ENCODE measurements at places on chromosomes 2 and 18.

DNA sequence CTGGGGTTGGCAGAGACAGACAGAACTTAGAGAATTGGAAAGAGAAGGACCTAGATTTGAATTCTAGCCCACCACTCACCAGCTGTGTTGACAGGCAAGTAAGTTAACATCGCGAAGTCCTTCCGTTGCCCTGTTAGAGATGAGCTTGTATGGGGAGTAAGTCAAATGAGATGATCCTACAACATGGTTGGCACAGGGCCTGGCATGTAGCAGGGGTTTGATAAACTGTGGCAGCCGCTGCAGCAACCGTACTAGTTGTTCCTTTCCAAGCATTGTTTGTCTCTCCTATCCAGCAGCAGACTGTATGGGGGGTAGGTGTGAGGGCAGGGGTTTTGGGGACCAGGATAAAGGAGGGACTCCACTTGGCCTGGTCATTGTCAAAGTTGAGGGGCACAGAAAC lies 16.0 kb downstream of the TET3 start:
- no peak for DNase-seq

DNA sequence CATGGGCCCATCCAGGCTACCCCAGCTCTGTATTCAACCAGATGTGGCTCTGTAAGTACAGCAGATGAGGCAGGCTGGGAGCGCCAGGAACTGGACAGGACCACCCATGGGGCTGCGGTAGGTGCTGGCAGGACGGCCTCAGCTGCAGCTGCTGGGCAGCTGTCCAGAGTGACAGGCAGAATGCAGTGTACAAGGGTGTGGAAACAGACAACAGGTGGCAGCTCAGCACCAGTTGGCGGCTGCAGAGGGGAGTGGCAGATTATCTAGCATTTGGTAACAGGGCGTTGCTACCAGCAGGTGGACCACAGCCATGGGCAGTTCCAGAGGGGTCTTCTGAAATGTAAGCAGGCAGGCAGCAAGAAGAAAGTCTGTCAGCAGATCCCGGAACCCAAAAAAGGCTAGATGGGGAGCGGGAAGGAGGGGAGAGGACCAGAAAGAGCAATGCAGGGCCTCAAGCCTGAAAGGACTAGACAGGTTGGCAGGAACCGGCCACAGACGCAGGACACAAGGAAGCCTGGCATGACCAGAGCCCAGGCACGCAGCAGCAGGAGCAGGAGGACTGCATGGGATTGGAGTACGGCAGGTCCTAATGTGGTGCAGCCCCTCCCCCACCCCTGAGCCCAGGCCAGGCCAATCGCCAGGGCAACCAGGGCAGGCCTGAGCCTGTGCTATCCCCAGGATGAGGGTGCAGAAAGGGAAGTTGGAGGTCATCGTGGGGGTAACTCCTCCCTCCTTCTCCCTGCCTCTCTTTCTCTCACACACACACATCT lies 24.7 kb downstream of the PKDCC start:
- no peak for DNase-seq

DNA sequence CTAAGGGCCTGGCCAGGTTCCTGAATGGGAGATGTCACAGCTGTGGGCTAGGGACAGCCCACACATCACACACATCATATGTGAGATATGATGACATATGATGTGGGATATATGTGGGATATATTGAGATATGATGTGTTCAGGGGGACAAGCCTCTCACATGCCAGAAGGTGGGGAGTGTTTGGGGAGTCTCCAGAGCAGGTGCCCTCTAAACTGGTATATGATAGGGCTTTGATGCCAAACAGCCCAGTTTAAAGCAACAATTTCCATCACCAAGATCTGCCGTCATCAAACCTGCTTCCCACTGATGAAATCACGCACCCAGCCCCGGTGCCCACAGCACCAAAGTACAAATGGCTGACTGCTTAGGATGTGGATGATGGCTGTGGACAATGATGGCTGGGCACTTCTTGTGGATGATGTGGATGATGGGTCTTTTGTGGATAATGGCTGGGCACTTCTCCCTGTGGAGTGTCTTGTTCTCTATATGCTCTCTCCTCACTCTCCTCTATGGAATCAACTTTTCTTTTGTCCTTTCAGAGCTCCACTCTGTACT lies 50.9 kb downstream of the FBLN7 start:
- no peak for DNase-seq

DNA sequence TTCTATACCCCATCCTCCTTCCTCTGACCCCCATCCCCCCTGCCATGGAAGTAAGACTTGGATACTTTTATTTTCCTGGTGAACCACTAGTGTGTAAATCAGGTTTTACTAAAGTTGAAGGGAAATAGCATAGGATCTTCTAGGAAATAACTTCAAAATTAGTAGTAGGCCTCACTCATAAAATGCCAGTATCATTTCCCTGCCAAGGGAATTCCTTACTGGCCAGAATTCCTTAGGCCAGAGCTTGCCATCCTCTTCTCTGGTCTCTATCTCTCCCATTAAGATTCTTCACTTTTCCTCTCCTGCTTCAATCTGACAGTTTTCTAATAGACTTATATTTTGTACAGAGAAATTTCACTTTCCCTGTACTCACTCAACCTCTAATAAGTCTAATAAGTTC lies 322.8 kb upstream of the TANK start:
- no peak for DNase-seq

GRCh38 chr18:34609986-34610648 lies 100.0 kb upstream of the DTNA start:
- DNase-seq = peak; percentile 41

GRCh38 chr2:18750672-18751554 lies 161.5 kb upstream of the NT5C1B start:
- DNase-seq = peak; percentile 69

GRCh38 chr2:45843136-45843535 lies 191.7 kb downstream of the PRKCE start:
- no peak for DNase-seq

DNA sequence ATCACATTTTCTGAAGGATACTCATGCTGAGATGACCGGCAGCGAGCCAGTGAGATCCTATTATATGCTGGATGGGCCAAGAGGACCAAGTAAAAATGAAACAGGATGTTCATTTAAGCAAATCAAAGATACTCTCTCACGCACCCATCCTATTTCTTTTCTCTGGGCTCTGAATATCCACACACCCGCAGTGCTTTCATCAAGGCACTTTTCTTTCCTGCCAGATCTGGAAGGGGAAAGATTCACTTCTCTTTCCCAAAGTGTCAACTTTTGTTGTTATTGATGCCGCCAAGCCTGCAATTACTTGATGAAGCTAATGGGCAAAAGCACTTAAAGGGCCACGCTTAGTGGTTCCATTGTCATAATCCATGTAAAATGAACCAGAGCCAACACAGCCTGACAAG lies 191.9 kb upstream of the CHAC2 start:
- DNase-seq = no peak

DNA sequence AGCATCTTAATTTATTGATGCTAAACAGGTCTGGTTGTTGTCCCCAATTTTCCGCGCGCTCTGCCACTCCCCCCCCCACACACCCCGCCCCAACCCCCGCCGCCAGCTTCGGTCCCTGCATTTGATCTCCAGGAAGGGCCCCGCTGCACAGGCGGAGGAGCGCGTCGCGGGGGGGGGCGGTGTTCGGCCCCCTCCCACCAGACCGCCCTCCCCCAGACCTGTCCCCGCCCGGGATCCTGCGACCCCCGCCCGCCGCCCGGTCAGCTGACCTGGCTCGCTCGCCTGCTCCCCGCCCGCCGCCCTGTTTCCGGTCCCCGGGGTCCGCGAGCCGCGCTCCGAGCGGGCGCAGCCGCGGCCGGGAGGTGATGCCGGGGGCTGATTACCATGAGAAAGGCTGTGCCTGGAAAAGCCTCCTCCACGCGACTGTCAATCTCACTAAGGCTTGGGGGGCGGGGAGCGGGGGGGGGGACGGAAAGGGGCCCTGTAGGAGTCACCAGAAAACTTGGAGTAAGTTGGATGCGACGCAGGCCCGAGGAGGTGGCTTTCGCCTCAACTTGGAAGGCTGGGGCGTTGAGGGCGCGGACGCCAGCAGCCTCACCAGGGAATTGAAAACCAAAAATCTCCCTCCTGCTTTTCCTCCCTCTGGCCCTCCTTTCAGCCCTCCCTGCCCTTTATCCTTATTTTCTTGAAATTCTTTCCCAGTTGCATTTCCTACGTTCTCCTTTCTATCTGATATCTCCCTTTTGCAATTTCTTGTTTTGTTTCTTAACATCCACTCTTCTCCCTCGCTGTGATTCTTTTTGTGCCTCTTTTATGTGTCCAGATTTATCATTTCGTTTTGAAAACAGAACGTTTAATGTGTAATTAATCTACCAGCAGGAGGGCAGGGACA lies 4.4 kb upstream of the ZEB2 start:
- DNase-seq = no peak

DNA sequence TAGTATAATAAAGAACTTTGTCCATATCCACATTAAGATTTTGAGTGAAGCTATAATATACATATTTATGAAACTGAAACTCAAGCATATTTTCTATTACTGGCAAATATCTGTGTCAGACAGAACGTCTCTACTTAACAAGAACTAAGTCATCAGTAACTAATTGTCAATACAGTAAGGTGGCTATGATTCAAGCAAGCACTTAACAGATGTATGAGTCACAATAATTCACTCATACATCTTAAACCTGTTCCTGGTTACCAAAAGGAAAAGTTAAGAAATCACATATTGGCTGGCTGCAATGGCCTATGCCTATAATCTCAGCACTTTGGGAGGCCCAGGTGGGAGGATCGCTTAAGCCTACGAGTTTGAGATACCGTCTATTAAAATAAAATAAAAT lies 96.0 kb downstream of the SOS1 start:
- DNase-seq = peak; percentile 43

DNA sequence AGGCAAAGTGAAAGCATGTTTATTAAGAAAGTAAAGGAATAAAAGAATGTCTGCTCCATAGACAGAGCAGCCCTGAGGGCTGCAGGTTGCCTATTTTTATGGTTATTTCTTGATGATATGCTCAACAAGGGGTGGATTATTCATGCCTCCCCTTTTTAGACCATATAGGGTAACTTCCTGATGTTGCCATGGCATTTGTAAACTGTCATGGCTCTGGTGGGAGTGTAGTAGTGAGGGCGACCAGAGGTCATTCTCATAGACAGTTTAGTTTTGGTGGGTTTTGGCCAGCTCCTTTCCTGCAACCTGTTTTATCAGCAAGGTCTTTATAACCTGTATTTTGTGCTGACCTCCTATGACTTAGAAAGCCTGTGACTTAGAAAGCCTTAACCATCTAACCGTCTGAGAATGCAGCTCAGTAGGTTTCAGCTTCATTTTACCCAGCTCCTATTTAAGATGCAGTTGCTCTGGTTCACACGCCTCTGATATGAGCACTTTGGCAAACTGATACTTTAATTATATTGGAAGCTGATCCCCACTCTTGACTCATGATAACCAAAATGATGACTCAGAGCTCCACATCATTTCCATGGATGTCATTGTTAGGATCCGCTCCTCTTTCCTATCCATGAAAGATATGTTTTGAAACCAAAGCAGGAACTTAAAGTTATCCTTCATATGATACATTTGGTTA lies 14.5 kb upstream of the ERMN start:
- DNase-seq = no peak

- DNase-seq = no peak
These were observed 390.6 kb downstream of the TNS1 start for GRCh38 chr2:217612211-217612610.

GRCh38 chr2:225411452-225411851 lies 11.9 kb downstream of the NYAP2 start:
- DNase-seq = no peak

DNA sequence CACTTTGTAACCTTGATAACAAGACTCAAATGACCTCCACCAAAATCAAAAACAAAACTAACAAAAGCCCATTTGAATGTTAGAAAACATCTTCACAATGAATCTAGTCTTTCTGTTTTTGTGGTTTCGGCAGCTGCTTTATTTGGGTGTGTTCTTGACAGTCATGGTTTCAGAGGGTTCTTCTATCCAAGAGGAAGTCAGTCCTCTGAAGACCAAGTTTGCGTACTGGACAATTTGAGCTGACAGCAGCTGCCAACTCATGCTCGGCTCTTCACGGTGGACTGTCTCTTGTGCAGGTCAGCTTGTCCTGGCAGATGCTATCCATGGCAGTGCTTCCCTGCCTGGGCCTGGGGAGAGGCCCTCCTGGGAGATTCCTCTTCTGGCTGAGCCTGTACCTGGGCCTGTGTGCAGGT lies 91.0 kb downstream of the TMEM17 start:
- no peak for DNase-seq

- peak; percentile 3 for DNase-seq
These were observed 47.8 kb upstream of the GALNT13 start for GRCh38 chr2:153823880-153824279.

DNA sequence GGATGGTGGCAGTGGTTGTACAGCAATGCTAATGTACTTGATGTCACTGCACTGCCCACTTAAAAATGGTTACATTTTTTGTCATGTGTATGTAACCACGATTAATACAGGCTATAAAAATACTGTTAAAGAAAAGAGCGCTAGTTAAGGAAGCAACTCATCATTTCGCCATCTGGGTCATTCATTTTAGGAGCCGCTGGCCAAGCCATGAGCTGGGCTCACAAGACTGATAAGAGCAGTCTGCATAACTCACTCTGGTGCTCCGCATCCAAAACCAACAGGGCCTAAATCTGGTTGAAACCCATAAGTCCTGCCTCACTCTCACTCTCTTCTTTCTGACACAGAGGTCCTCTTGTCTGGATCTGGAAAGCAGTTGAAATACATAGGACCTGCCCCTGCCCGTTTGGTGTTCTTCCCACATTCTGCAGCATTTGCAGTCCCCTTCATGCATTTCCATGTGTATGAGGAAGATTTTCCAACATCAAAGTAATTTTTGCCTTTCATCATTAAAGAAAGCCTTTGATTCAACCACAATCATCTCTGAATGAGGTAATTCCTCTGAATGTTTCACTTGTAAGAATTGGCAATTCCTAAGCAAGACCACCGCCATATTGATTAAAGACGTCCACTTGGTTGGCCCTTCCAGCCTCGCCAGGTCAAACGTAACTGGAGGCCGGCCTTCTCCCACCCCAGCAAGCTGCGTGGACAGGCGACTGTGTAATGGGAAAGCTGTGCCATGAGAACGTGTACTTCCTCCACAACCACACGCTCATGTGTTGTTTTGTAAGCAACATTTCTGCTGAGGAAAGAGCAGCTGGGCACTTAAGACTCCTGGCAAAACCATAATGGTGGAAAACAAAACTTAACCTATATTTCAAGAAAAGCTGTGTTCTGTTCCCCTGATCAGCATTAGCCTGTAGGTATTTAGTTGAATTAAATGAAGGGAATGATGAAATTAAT lies 112.2 kb downstream of the VAPA start:
- no peak for DNase-seq

DNA sequence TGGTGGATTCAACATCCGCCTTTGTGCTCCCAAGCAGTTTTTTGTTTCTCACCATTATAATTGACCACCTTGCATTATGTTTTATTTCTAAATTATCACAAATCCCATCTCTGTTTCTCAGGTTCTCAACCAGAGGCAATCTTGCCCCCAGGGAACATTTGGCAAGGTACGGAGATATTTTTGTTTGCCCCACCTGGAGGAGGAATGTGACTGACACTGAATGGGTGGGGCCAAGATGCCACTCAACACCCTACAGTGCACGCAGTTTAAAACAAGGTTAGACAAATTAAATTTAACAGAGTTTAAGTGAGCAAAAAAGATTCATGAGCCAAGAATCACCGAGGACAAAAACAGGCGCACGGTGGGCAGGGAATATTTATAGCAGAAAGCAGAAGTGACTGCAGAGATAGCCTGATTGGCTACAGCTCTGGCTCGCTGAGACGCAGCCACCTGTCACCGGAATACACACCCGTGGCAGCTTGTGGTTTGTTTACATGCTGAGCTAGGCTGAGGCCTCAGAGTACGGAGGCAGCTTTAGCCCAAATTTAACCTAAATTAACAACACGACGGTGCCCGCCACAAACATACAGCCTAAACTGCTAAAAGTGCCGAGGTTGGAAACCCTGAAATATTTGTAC lies 150.0 kb upstream of the ALKAL2 start:
- no peak for DNase-seq

GRCh38 chr2:145597809-145598208 lies 1077.9 kb upstream of the ZEB2 start:
- DNase-seq = peak; percentile 84

Data from iris pigment epithelial cell (primary cell).